CD4-positive, alpha-beta T cell treated with Interleukin-12 subunit alpha and Interleukin-12 subunit beta, for 1 hour (primary cell): ENCODE measurements at places on chromosomes 16 and 17.

DNA sequence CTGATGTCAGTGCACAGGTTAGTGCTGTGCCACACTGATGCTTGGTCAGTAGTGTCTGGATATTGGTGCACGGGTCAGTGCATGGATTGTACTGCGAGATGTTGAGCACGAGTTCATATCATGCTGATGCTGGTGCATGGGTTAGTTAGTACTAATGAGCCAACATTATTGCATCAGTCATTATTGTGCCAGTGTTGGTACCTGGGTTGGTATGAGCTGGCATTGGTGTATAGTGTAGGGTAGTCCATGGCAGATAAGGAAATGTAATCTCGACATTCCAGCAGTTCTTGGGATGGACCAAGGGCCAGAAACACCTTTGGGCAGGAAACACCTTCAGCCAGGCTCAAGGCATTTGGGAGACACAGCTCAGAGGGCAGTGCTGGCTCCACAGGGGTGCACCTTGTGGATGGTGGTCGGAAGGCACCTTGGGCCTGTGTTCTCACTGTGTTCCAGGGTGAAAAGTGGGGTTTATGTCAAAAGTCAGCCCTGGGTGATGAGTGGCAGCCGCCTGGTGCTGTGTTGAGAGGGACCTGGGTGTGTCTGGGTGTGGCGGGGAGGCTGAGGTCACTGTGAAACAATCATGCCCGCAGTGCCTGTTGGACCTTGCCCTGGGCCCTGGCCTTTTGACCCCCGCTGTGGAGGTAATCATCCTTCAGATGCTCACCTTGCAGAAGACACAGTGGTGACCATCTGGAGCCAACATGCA lies 100.7 kb upstream of the ZNF469 start:
- no peak for DNase-seq

GRCh38 chr17:58382108-58382871 lies 30.3 kb upstream of the SUPT4H1 start:
- no peak for DNase-seq

DNA sequence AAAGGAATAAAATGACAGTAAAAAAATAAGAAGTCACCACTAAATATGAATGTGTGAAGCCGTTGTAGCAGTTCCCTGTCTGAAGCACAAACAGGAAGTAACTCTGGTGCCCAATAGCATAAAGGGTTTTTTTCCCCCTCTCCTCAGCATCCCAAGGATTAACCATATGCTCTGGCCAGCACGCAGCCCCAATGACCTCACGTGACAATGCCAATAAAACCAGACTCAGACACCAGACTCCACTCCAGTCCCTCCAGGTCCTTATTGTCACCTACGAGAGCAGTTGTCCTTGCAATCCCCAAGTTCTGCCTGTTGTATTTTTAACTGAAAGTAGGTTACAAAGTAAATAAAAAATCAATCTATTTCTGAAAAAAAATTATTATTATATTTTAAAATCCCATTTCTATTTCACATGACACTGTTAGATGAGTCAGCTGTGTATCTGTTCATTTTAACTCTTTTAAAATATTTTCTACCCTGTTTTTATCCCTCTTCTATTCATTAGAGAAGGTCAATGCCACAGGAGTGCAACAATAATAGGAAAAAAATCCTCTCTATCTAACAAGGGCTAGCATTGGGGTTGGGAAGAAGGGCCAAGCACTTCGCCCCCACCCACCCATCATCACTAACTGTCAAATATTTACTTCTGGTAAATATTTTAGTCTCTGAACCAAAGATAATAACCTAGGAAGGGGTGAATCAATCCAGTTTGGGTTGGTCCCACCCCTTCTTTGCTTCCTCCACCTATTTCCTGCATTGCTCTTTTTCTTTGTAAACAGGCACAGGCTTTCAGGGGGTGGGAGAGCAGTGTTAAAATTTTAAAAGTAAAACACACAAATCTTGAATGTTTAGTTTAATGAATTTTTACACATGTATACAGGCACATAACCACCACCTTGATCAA lies 6.6 kb downstream of the PRAC1 start:
- DNase-seq: no peak

DNA sequence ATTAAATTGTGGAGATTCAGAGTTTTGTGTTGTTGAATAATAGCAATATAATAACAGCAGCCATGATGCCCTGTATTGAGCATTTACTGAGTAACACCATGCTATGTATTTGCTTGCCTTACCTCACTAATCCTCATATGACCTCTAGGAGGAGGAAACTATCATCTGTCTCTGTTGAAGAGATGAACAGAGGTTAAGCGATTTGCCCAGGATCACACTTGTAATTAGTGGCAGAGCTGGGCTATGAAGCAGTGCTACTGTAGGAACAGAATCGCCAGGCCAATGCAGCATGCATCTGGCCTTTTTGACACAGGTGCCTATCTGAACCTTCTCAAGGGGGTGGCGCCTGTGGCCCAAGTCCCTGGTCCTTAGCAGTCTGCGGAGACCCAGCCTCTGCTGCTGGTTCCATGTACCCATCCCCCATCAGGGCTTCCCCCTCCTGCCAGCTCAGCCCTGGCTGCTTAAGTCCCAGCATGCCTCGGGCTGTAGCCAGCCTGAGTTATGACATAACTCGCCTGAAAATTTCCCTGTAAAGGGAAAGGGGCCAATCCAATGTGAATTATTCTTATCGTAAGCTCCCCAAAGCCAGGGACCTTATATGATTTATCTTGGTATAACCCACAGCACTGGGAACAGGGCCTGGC lies 50.4 kb upstream of the HS3ST2 start:
- DNase-seq: no peak

- DNase-seq: no peak
Observed at GRCh38 chr17:66952031-66952524, 12.4 kb upstream of the CACNG4 start.

DNA sequence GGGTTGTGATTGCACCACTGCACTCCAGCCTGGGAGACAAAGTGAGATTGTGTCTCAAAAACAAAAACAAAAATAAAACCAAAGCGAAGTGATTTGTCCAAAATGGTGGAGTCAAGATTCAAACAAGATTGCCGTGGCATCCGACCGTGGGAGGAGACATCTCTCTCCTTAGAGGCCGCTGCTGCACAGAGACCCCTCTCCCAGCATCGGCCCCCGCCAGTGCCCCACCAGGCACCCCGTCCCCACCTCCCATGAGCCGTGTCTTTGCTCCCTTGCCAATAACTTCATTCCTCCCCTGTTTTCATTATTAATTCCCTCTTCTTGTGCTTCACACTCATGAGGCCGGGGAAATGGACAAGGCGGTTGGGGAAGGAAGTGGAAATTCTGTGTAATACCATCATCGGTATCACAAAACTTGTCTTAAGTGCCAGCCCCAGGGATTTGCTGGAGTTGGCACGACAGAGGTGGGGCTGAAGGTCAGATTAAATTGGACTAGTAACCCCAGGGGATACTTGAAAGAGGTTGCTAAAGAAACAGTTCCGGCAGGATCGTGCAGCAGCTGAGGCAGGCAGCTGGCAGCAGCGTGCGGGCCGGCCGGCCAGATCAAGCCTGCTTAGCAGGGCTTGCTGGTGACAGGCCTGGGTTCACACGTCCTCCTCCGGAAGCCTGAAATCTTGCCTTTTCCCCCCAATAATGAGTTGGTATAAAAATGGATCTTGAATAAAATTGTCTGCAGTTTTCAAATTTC lies 66.8 kb downstream of the RTN4RL1 start:
- no peak for DNase-seq

DNA sequence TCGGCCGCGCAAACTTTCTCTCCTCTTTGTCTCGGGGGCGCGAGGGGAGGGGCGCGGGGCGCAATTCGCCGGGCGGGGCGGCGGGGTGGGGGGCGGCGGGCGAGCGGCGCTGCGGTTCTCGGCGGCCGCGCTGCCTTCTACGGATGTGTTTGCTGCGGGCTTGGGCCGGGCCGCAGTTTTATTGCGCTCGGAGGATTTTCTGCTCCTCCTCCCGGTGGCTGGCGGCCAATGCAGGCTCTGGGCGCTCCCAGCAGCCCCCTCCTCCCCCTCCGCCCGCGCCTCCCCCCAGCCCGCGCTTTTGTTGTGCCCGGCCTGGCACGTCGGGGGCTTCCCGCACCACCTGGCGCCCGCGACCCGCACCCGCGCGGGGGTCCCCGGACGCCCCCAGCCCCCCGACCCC lies at the start of gene TIMP2:
Gene TIMP2, minus strand, starts transcription at position 154 of the 400 bp plus-strand sequence. CDS start 299 bp downstream, outside the sequence.
- peak; percentile 75 for DNase-seq

- no peak for DNase-seq
Observed at GRCh38 chr16:10490141-10490540, 90.3 kb downstream of the EMP2 start.

GRCh38 chr17:1030684-1031532 lies 34.0 kb downstream of the TIMM22 start:
- no peak for DNase-seq

DNA sequence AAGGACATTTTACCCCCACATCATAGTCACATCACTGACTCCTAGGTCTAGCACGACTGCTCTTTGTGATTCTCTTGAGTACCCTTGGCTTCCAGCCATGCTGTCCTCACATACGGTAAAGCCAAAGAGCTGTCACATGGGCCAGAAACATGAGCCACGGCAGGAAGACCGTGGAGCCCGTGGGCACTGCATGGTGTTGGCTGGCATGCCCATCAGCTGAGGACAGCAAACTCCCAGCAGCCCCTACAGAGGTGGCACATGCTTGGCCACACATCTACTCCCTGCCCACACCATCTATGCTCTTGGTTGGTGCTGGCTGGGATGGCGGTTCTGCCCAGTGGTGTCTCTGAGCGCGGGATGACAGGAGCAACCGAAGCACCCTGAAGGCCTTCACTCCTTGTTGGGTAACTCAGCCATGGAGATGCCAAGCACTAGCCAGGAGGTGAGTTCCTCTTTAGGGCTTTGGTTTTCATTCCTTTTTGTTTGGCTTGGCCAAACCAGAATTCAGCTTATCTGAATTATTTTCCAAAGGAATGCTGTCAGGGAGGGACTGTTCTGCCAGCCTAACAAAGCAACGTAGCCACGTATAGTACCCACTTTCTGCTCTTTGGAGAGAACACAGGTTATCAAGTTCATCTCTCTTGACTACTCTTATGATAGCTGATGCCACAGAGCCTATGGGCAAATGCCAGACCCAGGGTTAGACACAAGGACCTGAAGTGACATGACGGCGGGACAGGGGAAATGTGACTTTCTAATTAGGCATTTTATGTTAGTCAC lies 10.0 kb downstream of the TNFAIP1 start:
- no peak for DNase-seq

DNA sequence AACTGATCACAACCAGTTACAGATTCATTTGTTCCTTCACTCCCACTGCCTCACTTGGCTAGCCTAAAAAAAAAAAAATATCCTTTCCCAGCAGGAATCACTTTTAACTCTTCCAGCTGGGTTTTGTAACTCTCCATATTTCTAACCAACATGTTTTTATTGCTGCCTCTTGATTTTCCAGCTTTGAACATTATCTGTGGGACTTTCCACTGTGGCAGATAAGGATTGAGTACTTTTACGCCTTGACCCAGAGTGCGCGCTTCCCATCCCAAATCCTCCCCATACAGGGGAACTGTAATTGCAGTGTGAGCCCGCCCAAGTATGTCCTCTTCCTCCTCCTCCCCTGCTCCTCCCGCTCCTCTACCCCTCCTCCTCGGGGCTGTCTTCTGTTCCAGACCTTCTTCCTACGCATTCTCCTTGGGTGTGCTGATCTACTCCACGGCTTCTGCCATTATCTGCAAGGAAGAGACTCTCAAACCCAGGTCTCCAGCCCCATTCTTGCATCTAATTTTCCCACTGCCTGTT lies 43.4 kb downstream of the CYB5D2 start:
- DNase-seq: no peak

GRCh38 chr16:29806641-29807425 lies 504 bp downstream of the MAZ start:
- peak; percentile 48 for DNase-seq

- DNase-seq: no peak
Observed at GRCh38 chr17:19718613-19719354, 2.4 kb upstream of the SLC47A2 start.

- no peak for DNase-seq
Observed at GRCh38 chr17:1787301-1787902, 25.5 kb downstream of the SERPINF1 start.

DNA sequence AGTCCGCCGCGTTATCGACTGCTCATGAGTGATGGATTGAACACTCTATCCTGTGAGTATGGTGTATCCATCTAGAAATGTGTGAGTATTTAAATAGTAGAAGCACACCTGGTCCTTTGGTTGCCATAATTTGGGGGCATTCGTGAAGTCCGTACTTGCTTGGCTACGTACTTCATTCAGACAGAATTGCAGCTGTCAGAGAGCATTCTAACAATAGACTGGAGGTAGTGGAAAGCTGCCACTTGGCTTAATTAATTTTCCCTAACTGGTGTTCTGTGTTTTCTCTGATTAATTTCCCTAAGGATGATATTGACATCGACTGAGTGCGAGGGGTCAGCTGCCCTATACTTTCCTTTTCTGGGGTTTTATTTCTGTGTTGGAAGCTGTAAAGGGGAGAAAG lies 14.1 kb downstream of the RPA1 start:
- no peak for DNase-seq

GRCh38 chr16:74660383-74660782 lies 6.3 kb downstream of the RFWD3 start:
- DNase-seq: no peak

GRCh38 chr16:84714028-84714427 lies 14.2 kb downstream of the USP10 start:
- DNase-seq: no peak

DNA sequence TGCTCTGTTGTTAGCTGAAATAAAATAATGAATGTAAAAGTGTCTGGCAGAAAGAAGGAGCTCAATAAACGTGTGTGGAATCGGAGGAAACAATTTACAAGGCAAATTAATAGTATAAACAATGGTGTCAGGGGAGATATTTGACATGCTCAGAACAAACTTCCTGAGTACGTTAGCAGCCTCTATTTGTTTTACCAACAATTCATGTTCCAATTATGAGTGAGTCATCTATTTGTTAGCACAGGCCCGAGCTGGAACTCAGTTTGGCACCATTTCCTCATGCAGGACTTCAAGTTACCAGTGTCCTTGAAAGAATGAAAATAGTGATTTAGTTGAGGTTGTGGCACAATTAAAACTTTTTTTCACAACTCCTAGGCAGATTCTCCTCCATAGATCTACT lies 9.1 kb downstream of the ASIC2 start:
- DNase-seq: no peak

- no peak for DNase-seq
Observed at GRCh38 chr17:35052241-35052610, 11.3 kb downstream of the RFFL start.

- DNase-seq: no peak
Observed at GRCh38 chr16:56428091-56428490, 2.7 kb upstream of the AMFR start.

DNA sequence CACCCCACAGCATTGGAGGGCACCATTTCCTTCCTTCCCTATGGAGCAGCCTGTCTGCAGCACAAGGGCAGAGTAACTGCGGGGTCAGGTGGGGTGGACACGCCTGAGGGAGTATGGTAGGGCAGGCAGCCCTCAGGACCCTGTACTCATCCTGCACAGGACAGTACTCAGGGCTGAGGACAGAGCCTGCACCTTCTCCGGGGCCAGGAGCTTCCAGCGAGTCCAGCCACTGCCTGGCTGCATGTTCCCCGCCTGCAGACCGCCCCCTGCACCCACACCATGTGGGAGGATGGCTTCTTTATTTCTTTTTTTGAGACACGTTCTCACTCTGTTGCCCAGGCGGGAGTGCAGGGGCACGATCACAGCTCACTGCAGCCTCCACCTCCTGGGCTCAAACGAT lies 47.6 kb upstream of the CDC42EP4 start:
- DNase-seq: no peak
